ENCODE measurements at places on chromosomes 3 and 15.

DNA sequence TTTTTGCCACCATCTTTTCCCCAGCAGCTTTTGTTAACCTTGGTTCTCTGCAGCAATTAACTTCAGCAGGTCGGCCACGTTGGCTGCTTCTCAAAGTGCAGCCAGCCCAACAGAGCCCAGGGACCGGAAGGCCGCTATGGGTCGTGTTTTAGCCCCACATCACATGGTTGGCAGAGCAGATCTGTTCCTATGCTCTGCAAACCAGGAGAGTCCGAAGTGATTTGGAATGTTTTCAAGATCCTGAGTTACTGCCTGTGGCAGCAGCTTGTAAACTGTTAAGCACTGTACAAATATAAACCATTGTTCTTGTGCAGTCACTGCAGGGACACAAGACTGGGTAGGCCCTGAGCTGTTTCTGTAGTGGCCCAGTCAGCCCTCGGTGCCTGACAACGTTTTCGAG lies 69.6 kb upstream of the MYZAP start:
- no peak for DNase-seq

- DNase-seq: no peak
These were observed 45.0 kb downstream of the KLF13 start for GRCh38 chr15:31371520-31372240.

GRCh38 chr15:40877694-40878093 lies 3.7 kb upstream of the RHOV start:
- DNase-seq: no peak

DNA sequence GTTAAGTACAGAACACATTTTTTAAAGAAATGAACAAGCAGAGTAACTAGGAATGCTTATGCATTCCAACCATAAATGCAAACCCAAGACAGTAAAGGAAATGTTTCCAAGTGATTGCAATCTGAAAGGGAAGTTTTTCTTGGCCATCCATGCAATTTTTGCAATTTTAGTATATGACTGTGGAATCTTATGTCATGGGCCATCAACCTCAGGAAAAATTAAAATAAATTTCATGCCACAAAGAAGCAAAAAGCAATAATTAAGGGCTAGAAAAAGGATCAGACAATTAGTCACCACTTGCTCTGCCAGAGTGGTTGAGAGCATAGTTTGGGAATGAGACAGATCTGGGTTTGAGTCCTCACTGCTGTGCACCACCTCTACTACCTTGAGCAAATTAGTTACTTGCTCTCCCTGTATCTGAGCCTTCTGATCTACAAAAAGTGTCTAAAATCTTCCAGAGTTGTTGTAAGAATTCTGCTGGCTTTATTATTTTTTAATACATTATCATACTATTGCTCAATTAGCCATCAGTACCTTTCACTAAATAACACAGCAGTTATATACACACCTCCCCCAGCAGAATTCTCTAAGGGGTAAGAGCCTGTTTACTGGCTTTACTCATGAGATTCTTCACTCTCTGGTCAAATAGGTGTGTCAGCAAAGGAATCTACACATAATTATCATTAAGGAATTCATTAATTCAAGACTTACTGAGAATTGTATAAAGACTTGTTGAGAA lies 49.7 kb upstream of the FBN1 start:
- DNase-seq: no peak

- no peak for DNase-seq
These were observed 11.7 kb downstream of the TF start for GRCh38 chr3:133757701-133758567.

- DNase-seq: no peak
These were observed 33.9 kb upstream of the MBNL1 start for GRCh38 chr3:152234657-152235375.

DNA sequence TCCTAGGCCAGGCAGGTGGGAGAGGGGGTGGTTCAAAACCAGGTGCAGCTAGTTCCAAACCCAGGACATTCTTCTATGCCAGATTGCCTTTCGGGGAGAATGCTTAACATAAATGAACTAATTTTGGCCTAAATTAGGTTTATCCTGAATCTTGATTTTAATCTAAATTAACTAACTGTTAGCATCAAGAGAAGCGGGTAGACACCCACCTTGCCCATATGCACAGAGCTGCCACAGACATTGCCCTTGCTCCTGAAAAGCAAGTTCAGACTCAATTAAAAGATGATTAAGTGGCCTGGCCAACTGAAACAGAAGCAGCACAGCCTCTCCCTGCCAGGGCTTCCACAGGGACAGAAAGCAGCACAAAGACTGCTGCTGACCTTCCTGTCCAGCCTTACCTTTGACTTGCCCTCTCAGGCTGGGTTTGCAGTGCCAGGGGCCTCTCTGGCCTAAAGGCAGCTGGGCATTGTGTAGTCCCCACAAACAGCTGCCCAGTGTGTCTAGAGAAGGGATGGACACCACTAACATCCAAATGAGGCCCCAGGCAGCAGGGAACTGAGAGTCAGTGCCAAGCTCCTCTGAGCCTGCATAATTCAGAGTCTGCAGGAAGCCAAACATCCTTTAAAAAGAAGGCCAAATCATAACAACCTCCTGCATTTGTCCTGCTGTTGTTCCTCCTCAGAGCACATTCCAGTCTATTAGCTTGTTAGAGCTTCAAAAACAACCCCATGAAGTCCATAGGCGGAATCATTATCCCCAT lies 15.4 kb upstream of the OXTR start:
- DNase-seq: no peak

GRCh38 chr3:73175698-73176097 lies 114.2 kb downstream of the EBLN2 start:
- DNase-seq: no peak

DNA sequence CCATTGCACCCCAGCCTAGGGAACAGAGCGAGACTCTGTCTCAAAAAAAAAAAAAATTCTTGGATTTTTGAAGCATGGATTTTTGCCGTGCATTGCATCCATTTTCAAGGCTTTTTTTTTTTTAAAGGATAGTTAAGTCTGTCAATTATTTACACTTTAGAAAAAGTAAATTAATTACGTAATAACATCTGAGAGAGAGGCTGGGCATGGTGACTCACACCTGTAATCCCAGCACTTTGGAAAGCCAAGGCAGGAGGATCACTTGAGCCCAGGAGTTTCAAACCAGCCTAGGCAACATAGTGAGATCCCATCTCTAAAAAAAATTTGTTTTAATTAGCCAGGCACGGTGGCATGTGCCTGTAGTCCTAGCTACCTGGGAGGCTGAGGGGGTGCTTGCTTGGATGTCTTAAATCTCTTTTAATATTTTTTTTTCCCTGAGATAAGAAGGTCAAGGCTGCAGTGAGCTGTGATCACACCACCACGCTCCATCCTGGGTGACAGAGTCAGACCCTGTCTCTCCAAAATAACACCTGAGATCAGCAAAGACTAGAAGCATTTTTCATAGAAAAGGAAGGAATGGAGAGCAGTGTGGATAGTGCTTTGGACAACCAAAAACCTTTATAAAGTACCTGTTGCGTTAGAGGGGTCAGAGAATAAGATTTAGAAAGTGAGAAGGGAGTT lies 6.8 kb upstream of the SENP7 start:
- no peak for DNase-seq

DNA sequence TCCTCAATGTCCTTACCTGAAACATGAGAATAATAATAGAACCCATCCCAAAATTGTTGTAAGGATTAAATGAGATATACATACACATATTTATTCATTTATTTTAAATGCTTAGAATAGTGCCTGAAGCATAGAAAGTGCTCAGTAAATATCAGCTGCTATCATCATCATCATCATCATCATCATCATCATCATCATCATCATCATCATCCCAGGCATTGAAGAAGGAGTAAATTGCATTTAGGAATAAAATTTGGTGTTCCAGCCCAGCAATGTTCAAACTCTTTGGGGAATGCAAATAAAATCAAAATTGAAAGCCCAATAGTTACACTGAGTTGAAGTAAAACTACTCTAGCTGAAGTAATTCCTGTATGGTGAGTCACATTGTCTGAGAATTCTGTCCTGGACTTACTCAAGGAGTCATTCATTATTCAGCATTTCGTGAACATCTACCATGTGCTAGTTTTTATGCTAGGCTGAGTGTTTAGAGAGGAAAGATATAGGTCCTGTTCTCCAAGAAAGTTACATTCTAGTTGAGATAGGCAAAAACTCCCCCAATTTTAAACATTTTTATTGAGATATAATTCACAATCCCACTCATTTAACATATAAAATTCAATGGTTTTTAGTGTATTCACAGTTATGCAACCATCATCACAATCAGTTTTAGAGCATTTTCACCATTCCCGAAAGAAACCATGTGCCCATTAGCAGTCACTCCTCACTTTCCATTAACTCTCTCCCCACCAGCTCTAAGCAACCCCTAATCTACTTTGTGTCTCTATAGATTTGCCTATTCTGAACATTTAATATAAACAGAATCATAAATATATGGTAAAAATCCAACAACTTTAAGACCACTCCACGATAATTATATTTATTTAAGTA lies 107.2 kb downstream of the FRMD5 start:
- DNase-seq: no peak

- no peak for DNase-seq
These were observed 113.9 kb downstream of the SRGAP3 start for GRCh38 chr3:9135526-9135925.
